ENCODE measurements at places on chromosomes 7 and 10. TPM values are rescaled to one million over a fixed set of nuclear protein-coding genes. Genes with fewer than 3 reads are reported as not detected.
A peak's percentile ranks its signal among the peaks of the same experiment; 100 is the strongest.

The PCLO gene
- 0.57 TPM for polyA plus RNA-seq

The CDC123 gene
- 40.8 TPM for polyA plus RNA-seq

The KIF20B gene
- 8.0 TPM for polyA plus RNA-seq

The GDF10 gene
- 1.6 TPM for polyA plus RNA-seq

The ANKRD30A gene
- polyA plus RNA-seq: not detected

The ELAPOR2 gene
- 11.0 TPM for polyA plus RNA-seq

The NUTM2A gene
- polyA plus RNA-seq: 1.7 TPM

The TRA2A gene
- 96.6 TPM for polyA plus RNA-seq

The SH2D4B gene
- not detected for polyA plus RNA-seq

The MACC1 gene
- 4.3 TPM for polyA plus RNA-seq

The GBX1 gene
- polyA plus RNA-seq: 1.5 TPM

The PPP1R17 gene
- not detected for polyA plus RNA-seq

The OSBPL3 gene
- polyA plus RNA-seq: 3.6 TPM

The SOSTDC1 gene
- not detected for polyA plus RNA-seq

The LBX1 gene
- 6.2 TPM for polyA plus RNA-seq

The EN2 gene
- polyA plus RNA-seq: not detected

The SRGN gene
- polyA plus RNA-seq: 31.8 TPM

The TMEM273 gene
- 6.9 TPM for polyA plus RNA-seq

The LRRD1 gene
- 0.13 TPM for polyA plus RNA-seq

DNA sequence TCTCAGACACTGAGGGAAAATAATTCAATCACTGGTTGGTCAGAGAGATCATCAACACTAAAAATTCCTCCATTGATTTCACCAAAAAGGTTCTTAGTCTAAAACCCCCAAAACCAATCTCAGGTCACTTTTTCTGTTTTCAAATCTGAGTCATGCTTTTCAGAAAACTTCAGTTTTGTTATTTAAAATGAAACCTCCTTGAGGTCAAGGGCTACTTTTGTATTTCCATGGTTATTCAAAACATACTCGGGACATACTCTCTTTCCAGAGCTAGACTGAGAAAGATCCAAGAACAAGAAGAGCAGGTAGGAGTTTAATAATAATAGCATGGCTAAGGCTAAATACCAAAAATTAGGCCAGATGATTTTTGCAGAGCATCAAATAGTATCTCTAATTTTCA lies 152.8 kb downstream of the SDHAF3 start:
- DNase-seq: no peak

DNA sequence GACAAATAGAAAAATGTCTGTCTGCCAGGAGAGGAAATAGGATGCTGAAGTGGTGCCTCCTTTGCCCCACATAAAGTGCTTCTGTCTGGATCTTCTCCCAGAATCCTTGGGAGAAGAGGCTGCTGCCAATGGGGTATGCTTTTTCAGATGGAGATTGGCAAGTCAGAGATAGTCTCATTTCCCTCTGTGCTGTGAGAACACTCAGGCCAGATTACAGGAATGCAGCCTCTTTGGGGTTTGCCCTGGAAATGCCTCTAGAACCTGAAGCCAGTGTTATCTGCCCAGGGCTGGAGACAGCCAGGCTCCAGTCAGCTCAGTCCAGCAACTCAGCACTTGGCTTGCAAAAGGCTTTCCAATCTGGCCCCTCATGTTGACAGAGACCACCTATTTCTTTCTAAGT lies 119.1 kb upstream of the PHYHIPL start:
- no peak for DNase-seq

DNA sequence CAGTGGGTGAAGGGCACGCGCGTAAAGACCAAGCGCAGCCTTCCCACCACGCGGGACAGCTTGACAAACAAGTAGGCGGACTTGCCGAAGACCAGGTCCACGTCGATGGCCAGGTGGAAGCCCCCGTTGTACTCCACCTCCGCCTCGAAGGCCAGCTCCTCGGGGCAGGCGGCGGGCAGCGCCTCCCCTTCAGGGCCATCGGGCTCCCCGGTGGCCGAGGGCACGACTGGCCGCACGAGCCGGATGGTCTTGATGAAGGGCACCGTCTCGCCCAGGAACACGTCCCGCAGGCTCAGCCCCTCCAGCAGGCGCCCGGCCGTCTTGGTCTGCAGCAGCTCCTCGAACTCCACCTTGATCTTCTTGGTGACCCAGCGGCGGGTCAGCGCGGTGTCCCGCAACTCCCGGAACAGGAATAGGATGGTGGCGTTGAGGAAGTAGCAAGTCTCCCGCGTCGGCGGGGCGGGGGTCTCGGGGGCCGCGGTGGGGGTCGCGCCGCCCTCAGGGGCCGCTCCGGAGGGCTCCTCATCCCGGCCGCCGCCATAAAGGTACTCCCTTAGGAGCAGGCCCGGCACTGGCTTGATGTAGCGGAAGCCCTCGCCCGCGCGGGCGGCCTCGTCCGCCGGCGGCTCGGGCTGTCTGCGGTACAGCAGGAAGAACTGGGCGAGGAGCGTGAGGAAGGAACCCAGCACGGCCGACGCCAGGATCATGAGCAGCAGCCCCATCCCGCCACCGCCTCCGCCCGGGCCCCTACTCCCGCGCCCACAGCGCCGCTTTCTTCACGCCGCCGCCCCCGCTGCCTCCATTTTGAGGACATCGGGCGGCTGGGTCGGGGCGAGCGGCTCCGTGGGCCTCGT lies 507 bp downstream of the PDZD8 start:
- DNase-seq: peak; percentile 52

DNA sequence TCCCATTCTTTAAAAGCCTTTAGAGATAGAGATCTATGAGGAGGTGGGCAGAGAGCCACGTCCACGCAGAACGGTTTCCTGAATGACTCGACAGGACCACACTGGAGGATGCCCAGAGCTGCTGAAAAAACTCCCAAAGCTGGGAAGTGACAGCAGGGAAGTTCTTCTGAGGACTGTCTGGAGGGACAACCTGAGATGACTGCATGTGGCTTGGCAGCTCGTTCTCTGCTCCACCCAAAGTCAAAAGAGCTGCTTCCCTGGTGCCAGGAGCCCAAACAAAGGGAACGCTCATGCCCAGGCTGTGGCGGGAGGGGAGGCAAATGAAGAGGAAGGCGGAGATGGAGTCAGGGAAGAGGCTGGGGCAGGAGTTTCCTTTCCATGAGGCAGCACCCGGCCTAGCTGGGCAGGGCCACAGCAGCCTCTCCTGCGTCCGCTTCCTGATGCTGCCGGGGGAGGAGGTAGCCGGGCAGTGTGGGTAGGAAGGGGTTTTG lies 95.4 kb downstream of the CCDC3 start:
- DNase-seq: no peak

GRCh38 chr7:17937506-17938120 lies 2.7 kb downstream of the SNX13 start:
- DNase-seq: no peak

GRCh38 chr7:18703685-18704084 lies 208.1 kb downstream of the HDAC9 start:
- no peak for DNase-seq

DNA sequence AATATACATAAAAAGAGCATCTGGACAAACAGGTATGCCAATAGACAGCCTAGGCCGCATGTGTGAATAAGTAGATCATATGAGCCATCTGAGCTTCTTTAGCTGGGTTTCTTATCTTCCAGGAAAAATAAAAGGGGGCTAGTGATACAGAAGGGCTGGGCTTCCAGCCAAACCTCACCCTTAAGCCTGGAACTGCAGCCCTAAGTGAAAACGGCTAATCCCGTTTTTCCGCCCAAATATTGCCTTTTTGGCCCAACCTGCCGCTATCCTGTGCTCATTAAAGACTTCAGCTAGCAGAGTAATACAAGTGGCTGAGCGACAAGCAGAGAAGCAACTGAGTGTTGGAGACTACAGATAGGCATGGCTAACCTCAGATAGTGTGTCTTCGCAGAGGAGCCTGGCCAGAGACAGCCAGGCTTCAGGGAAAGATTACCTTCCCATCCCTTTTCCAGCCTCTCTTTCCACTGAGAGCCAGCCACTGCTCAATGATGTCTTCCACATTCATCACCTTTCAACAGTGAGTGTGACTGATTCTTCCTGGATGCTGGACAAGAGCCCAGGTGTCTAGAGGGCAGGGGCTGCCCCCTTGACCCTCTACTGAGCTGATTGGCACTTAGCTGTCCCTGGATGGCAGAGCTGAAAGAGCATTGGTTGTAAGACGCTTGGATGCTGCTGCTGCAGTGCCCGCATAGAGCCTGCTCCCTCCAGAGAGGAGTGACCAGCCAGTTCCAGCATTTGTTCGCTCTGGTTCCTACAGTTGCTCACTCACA lies 108.9 kb downstream of the ITGB8 start:
- DNase-seq: no peak

DNA sequence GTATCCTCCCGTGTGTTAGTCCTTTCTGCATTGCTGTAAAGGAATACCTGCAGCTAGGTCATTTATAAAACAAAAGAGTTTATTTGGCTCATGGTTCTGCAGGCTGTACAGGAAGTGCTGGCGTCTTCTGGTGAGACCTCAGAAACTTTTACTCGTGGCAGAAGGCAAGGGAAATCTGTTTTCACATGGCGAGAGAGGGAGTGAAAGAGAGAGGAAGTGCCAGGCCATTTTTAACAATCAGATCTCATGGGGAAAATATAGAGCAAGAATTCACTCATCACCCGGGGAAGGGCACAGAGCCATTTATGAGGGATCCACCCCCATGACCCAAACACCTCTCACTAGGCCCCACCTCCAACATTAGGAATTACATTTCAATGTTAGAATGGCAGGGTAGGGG lies 952.2 kb downstream of the CNTNAP2 start:
- DNase-seq: no peak

DNA sequence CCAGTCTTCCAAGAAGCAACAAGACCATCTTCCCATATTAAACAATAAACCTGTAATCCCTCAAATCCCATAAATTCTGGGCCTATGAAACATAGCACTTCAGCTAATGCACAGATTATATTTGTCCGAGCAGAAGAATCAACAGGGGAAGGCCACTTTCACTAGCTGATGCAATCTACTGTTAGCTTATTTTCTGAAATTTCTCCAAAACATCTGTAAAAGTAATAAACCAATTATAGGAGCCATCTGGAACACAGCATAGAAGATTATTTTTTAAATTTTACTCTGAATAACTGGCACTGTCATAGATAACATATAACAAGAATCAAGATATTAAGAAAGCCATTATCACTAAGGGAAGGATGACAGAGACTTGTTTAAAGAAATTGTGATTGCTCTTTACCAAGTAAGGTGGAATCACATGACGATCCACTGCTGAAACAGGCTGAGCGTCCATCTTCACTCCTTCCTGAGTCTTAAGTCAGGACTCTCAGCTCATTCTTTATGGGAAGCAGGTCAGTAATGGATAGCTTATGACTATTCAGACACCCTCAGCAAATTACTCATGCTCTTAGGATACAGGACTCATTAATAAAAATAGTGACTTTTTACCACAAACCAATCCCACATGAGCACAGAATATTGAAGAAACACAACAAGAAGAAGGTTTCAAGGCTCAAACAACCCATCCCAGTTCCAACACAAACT lies 719.5 kb downstream of the XPNPEP1 start:
- DNase-seq: peak; percentile 15

GRCh38 chr7:94396596-94396995 lies 1.9 kb downstream of the COL1A2 start:
- no peak for DNase-seq

- no peak for DNase-seq
Measured at GRCh38 chr7:27685209-27685608, 22.5 kb upstream of the HIBADH start.

DNA sequence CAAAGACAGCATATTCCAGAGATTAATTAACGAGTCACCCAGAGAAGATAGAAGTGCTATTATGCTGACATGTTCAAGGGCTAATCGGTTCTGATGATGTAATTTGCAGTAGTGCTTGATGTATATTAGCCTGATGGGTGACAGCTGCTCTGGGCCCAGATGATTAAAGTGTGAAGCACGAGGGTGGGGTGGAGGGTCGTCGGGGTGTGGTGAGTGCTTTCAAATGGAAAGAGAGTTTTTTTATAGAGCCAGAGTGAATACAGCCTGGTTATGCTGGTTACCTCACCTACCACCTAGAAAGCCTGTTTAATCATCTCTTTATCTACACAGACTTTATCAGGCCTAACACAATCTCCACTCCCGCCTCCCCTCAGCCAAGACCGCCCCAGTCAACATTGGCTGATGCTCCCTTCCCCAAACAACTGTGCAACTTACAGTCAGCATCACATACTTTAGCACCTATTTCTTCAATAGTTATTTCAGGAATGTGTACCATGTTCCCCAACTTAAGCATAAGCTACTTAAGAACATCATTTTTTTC lies 11.5 kb upstream of the STN1 start:
- DNase-seq: no peak

- peak; percentile 59 for DNase-seq
Measured at GRCh38 chr7:37311355-37311754, 137.3 kb downstream of the ELMO1 start.

DNA sequence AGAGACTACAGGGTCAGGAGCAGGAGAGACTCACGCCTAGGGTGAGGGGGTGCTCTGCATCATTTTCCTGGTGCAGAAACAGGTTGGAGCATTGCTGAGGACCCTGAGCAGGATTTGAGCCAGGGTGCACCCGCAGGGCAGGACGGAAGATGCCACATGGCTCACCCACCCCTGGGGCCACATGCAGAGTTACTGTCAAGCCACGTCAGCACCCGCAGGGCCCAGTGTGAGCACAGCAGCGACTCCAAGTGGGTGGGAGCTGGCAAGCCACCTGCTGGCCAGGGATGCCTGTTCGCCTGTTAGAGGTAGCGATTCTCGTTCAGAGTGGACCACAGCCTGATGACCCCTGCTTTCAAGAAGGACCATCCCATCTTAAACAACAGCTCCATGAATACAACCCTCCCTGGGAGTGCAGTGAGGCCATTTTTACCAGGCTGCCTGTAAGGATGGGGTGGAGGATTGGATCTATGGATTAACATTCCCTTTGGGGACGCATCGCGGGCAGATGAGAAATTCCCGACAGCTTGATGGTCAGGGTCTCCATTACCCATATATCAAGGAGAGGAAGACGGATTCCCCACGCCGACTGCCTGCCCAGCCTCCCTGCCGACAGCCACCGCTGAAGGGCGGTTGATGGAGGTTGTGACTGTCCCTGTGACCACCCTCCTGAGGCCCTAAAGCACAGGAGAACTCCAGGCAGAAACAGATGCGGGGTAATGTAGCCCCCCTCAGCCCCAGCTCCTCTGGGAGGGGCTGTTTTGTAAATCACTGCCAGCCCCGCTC lies 101.1 kb upstream of the RET start:
- no peak for DNase-seq

GRCh38 chr7:17548014-17548653 lies 249.7 kb downstream of the AHR start:
- DNase-seq: no peak

- DNase-seq: no peak
Measured at GRCh38 chr7:1696671-1697498, 26.8 kb downstream of the ELFN1 start.

- no peak for DNase-seq
Measured at GRCh38 chr7:123665157-123665556, 9.5 kb downstream of the LMOD2 start.

GRCh38 chr7:32204361-32205018 lies 134.3 kb upstream of the PDE1C start:
- DNase-seq: peak; percentile 56

DNA sequence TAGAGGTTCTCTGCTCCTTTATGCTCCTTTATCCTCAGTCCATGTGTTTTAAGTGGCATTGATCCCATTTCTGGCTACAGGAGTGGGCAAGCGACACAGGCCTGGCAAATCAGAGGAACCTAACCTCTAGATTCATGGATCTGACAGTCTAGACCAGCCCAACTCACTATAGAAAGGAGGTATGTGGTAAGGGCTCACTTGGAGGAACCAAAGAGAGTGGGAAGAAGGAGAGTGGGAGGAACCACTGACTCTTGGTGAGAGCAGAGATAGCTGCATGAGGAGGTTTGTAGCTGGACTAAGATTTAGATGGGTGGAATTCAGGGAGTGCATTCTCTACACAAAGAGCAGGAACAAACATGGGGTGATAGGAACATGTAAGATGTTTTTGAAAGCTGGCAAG lies 11.6 kb upstream of the FRAT1 start:
- no peak for DNase-seq

GRCh38 chr10:79075418-79075817 lies 6.7 kb downstream of the ZMIZ1 start:
- DNase-seq: no peak

Data from muscle of arm (tissue), 14 donors.